ENCODE measurements at places on chromosomes 11 and 22.
A peak's percentile ranks its signal among the peaks of the same experiment; 100 is the strongest.

DNA sequence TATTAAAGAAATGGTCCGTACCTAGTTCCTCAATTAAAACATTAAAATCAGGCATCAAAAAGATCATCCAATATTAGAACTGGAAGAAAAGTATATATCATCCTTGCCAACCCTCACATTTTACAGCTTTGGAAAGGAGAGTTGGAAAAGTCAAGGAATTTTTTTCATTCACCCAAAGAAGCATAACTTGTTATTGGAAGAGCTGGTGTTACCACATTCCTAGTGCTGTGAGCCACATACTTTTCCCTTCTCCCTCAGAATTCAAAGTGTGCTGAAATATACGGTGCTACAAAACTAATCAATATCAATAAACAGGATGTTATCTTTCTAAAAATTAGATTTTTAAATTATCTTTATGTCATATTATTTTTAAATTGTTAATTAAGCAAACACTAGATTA is 202.1 kb upstream of the FAT3 start:
- no peak for DNase-seq

GRCh38 chr11:119509969-119510401 is 87.0 kb upstream of the THY1 start:
- DNase-seq: peak; percentile 78

DNA sequence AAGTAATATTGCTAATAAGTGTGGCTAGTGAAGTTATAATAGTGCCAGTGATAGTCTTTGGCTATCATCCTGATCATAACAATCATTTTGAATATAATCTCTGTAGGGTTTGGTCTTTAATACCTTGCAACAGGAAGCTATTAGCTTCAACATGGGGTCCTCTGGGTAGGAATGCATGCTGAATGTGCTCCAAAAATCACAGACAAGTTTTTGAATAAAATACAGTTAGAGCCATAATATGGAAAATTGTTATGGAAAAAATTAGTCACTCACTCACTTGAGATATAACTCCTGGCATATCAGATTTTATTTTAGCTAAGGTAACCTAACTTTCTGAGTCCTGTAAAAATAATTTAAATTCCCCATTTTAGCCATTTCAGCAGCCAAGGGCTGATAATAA is 95.4 kb upstream of the MTMR2 start:
- DNase-seq: no peak

DNA sequence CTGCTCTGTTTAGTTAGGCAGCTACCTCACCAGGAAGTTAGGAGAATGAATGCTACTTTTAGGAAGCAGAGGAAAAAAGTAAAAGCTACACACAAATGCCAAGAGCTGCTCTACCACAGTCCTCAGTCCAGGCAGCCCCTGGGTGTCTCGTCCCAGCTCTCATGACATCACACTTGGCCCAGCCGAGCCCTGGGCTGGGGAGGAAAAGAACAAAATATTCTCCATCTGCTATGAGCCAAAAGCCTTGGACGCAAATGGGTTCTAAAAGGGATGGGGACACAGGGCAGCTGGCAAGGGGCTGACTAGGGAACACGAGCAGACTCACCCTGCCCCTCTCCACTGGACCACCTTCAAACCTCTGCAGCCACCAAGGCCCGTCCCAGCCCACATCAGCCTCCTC is 26.1 kb downstream of the TMEM184B start:
- DNase-seq: no peak

DNA sequence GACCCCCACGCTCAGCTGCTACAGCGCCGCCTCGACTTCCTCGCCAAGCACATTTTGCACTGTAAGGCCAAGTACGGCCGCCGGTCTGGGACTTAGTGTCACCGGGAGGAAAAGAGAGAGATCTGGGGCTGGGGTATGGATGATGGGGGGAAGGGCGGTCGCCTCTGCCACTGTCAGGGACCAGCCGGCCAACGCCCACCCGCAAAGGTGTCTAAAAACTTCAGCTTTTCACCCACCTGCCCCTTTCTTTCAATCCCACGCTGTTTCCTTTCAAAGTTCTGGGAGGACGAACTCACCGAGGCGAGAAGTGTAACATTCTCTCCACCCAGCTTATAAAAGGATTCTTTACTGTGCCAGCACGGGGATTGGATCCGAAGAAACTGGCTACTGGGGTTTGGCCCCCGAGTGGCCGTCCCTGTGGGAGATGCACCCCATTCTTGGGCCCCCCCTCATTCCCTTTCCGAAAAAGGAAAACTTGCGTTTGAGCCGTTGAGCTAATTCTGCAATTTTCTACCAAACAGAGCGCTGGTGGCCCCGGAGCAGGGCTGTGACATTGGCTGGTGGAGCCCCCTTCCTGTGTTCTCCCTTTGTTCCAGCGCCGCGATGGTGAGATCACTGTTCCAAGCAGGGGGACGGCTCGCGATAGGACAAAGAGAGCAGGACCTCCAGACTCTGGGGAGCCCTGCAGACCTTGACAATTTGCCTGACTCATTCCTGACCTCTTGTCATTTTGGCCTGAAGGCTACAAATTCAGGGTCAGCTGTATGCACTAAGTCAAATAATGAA is 1.8 kb downstream of the FJX1 start:
- no peak for DNase-seq

DNA sequence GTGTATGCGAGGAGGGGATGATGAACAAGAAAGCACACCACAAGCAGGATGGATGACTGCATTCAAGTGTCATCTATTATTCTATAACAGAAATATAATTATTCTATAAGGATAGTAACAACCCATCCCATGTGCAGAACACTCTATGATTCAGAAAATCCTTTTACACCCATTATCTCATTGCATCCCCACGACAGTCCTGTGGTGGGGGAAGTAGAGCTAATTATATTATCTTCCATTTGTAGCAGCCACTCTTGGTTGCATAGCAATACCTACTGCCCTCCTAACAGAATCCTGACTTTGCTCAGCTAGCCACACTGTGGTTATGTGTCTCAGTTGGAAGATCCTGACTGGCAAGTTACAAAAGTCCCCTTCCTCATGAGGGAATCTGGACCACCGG is 406.5 kb upstream of the NARS2 start:
- no peak for DNase-seq

- peak; percentile 68 for DNase-seq
Measured at GRCh38 chr11:113618360-113618759, 87.7 kb downstream of the TMPRSS5 start.

GRCh38 chr11:65065851-65066250 is 7.5 kb upstream of the NAALADL1 start:
- DNase-seq: no peak

DNA sequence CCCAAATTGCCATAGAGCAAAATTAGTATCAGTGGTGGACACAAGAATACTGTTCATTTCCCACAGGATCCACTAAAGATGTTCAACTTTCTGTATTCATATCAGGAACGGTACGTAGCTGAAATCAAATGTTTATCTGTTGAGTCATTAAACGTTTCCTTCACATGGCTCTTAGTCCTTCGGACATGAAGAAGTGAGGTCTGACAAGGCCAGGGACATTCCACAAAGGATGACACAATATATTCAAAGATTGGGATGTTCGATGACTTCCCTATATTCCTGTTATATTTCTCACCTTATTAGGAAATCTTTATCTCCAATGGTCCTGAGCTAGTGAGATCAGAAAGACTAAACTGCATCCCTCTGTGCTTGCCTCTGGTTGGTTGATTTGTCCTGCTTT is 129.0 kb downstream of the ETS1 start:
- DNase-seq: peak; percentile 94

GRCh38 chr22:45757068-45757467 is 85.4 kb downstream of the ATXN10 start:
- no peak for DNase-seq

GRCh38 chr22:21447694-21448402 is 19.3 kb upstream of the TMEM191C start:
- DNase-seq: no peak

DNA sequence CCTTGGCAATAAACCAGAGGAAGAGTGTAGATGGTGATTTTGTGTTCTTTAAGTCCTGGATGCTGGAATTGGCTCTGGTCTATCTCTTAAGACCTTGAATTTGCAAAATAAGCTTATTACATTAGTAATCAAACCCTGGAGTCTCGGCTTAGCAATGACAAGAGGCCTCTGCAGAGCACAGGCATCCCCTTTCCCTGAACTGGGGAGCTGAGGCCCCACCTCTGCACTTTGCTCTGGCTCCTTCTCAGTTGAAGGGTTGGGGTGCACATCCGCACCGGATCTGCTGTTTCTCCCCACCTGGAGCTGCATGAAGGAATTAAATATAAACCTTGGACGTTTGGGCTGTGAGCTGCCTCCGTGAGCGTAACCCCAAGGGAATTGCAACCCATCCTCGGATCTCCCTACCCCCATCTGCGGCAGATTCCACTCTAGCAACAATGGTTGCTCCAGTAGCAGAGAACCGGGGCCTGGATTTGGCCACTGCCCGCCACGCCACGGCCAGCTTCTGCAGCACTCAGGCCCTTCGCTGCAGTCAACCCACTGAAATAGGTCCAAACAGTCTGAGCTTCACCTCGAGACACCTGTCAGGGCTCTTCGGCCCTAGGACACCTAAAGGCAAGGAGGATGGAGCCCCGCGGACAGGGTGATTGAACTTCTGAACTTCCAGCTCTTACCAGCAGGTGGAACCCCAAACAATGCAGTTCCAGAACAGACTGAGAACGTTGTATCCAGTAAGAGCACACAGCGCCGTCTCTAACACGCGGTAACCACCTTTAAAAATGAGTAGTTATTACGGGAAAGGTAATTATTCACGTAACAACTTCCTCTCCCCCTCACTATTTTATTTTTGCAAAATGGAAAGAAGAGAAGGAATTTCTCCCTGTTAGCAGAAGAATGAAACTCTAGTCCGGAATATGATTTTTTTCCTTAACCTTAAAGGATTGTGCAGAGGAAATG is 54.8 kb upstream of the CAPRIN1 start:
- DNase-seq: peak; percentile 38

Data from HS-5 (cell line).